Upper lobe of left lung (tissue), 6 donors: ENCODE measurements at places on chromosomes 6 and 20. TPM values are rescaled to one million over a fixed set of nuclear protein-coding genes. Genes with fewer than 3 reads are reported as not detected.
A peak's percentile ranks its signal among the peaks of the same experiment; 100 is the strongest.

Gene PDE7B
- total RNA-seq: 4.4 TPM

Gene TFB1M
- total RNA-seq: 15.4 TPM

Gene ZC2HC1B
- not detected for total RNA-seq

Gene ADISSP
- 41.9 TPM for total RNA-seq

Gene ADGB
- 7.3 TPM for total RNA-seq

Gene PRDM1
- total RNA-seq: 32.2 TPM

Gene PRRT1
- 3.4 TPM for total RNA-seq

Gene DAAM2
- total RNA-seq: 48.1 TPM

Gene WFDC10B
- total RNA-seq: 1.8 TPM

Gene BMP5
- 3.2 TPM for total RNA-seq

DNA sequence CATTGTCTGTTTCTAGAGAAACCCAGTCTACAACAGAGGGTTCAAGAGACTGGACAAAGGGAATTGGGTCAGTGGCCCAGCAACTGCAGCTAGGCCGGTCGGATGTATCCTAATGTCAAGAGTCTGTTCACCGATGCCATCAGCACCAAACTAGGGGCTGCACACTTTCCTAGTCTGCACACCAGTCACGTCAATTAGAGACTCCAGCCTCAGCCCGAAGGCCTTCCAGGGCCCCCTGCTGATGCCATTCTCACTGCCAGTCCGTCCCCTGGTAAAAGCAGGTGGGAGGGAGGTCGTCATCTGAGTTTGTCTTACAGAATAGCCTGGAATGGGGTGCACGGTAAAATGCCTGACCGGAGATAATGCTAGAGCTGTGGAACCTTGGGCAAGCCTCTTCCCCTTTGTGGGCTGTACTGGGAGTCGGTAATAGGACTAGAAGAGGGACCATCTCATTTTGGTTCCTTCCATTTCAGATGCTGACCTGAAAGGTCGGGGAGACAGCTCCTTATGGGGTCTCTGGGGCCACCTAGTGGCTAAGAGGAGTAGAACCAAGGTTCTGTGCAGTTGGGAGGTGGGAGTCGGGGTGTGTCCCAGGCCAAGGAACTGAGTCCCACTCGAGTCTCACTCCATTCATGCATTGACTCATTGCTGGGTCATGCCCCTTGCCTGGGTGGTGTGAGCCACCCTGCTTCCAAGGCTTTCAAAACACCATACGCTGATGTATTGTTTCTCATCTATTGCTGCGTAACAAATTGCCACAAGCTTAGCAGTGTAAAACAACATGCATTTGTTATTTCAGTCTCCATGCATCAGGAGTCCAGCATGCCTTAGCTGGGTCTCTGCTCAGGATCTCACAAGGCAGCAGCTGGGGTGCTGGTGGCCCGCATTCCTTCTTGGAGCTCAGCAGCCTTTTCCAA, 5.1 kb downstream of the SOX12 start:
- H3K27ac ChIP-seq: peak overlapping the region; percentile 18
- no peak overlapping the region for H3K4me3 ChIP-seq
- H3K4me1 ChIP-seq: peaks cover 49% of the 10 kb centered on the region

- DNase-seq: peak; percentile 23
- H3K4me1 ChIP-seq: peaks cover 16% of the 10 kb centered on the region
- H3K4me3 ChIP-seq: peak overlapping the region; percentile 48
- H3K27ac ChIP-seq: no peak overlapping the region
- no peaks in the 10 kb centered on the region for H3K27me3 ChIP-seq
Measured at GRCh38 chr6:49551078-49551865, 804 bp downstream of the C6orf141 start.

- H3K4me1 ChIP-seq: no peaks in the 10 kb centered on the region
- no peaks in the 10 kb centered on the region for H3K27me3 ChIP-seq
- H3K27ac ChIP-seq: no peak overlapping the region
- H3K4me3 ChIP-seq: no peak overlapping the region
Measured at GRCh38 chr6:64504503-64504902, 868.9 kb downstream of the PHF3 start.

GRCh38 chr6:153980171-153980570, 58.9 kb upstream of the OPRM1 start:
- no peak overlapping the region for H3K27ac ChIP-seq
- H3K4me1 ChIP-seq: no peaks in the 10 kb centered on the region
- no peak overlapping the region for H3K4me3 ChIP-seq
- H3K27me3 ChIP-seq: no peaks in the 10 kb centered on the region
- no peaks in the 10 kb centered on the region for H3K36me3 ChIP-seq

- DNase-seq: no peak
- no peak overlapping the region for H3K4me3 ChIP-seq
- no peaks in the 10 kb centered on the region for H3K4me1 ChIP-seq
- H3K36me3 ChIP-seq: peaks cover 2% of the 10 kb centered on the region
- H3K27me3 ChIP-seq: no peaks in the 10 kb centered on the region
- no peak overlapping the region for H3K27ac ChIP-seq
Measured at GRCh38 chr6:30283761-30284160, 43.0 kb upstream of the TRIM39 start.

DNA sequence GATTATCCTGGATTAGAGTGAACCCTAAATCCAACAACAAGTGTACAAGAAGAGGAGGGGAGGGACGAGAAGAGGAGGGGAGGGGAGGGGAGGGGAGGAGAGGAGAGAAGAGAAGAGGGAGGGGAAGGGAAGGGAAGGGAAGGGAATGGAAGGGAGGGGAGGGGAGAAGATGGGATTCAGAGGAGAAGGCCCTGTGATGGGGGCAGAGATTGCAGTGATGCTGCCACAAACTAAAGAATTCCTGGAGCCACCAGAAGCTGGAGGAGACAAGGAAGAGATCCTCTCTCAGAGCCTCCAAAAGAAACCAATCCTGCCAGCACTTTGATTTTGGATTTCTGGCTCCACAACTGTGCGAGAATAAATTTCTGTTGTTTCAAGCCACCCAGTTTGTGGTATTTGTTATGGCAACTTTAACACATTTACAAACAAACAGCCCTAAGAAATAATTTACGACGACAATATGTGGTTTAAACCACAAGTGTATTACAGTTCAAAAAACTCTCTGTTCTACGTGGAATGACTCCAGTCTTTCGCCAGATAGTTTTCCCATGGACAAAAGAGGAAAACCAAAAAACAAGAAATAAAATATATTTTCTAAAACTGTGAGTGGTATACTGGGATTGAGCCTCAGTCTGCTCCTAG, 235.4 kb downstream of the HDGFL1 start:
- H3K36me3 ChIP-seq: no peaks in the 10 kb centered on the region
- no peak overlapping the region for H3K4me3 ChIP-seq
- no peak for DNase-seq
- no peaks in the 10 kb centered on the region for H3K4me1 ChIP-seq

- no peaks in the 10 kb centered on the region for H3K36me3 ChIP-seq
- no peak overlapping the region for H3K4me3 ChIP-seq
- no peaks in the 10 kb centered on the region for H3K27me3 ChIP-seq
- H3K27ac ChIP-seq: no peak overlapping the region
- no peak for DNase-seq
- peaks cover 5% of the 10 kb centered on the region for H3K4me1 ChIP-seq
Measured at GRCh38 chr6:167094436-167094819, 28.5 kb upstream of the CCR6 start.

DNA sequence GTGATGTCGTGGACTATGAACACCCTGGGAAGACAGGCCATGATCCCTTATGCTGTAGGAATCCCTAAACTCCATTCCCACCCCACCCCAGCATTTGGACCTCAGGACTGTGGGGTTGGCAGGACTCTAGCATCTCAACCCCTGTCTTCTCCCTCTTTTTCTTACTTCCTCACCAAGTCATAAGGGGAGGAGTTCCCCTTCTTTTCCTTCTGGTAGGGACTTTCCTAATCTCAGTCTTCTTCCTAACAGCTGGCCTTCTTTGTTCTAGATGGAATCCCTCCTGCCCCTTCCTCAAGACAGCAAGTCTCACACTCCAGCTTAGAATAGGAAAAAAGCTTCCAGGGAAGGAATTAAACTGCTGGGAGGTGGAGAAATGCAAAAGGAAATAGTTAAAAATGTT, 2.3 kb upstream of the SIRPB2 start:
- peaks cover 6% of the 10 kb centered on the region for H3K4me1 ChIP-seq
- H3K27ac ChIP-seq: no peak overlapping the region

- DNase-seq: peak; percentile 44
- H3K27ac ChIP-seq: no peak overlapping the region
- no peaks in the 10 kb centered on the region for H3K36me3 ChIP-seq
- no peak overlapping the region for H3K4me3 ChIP-seq
- peaks cover 17% of the 10 kb centered on the region for H3K4me1 ChIP-seq
- H3K27me3 ChIP-seq: no peaks in the 10 kb centered on the region
Measured at GRCh38 chr6:111468329-111469012, 14.5 kb downstream of the REV3L start.

- H3K4me1 ChIP-seq: no peaks in the 10 kb centered on the region
- no peaks in the 10 kb centered on the region for H3K36me3 ChIP-seq
- H3K27me3 ChIP-seq: no peaks in the 10 kb centered on the region
- DNase-seq: no peak
- no peak overlapping the region for H3K27ac ChIP-seq
Measured at GRCh38 chr6:3957321-3957720, 108.1 kb downstream of the FAM50B start.

DNA sequence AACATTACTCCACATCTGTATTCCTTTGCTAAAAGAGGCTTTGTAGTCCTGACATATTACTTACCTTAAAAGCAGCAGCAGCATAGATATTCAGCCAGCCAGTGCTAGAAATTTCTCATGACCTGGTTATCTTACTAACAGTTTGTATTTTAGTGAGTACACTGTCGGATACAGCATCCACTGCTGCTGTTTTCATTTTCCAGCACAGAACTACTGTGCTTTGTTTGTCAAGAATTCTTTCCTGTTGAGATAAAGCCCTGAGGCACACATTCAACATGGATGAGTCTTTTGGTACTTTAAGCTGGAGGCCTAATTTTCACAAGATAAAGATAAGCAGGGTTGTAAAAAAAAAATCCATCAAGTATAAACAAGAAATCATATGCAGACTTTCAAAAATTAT, 311.2 kb upstream of the OPRM1 start:
- H3K4me1 ChIP-seq: no peaks in the 10 kb centered on the region
- no peak for DNase-seq
- H3K4me3 ChIP-seq: no peak overlapping the region
- H3K27ac ChIP-seq: no peak overlapping the region
- H3K36me3 ChIP-seq: no peaks in the 10 kb centered on the region

DNA sequence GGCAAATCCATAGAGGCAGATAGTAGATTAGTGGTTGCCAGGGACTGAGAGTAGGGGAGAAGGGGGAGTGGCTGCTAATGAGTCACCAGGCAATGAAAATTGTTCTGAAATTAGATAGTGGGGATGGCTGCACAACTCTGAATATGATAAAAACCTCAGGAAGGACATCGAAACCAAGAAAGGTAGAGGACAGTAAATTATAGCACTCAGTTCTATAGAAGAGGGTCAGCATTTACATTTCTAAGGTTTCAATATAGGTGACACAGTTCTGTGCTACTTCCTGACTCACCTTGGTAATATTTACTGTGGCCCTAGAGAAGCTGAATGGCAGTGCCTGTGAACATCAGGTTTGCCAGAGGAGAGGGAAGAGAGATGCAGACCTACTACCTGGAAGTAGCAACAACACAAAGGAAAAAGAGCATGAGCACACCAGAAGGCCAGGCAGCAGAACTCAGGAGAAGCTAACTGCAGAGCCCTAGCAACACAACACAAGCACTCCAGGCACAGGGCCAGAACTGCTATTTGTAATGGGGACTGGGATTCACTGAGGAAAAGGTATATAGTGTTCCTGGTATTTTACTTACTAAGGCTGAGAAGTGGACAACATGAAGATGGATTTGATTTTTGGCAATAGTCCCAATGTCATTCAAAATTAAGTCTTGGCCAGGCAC, 75.9 kb downstream of the PLCG1 start:
- no peak overlapping the region for H3K27ac ChIP-seq
- H3K4me1 ChIP-seq: no peaks in the 10 kb centered on the region
- H3K36me3 ChIP-seq: no peaks in the 10 kb centered on the region
- DNase-seq: no peak
- no peaks in the 10 kb centered on the region for H3K27me3 ChIP-seq

GRCh38 chr6:169162752-169163407, 90.8 kb downstream of the THBS2 start:
- H3K4me3 ChIP-seq: no peak overlapping the region
- H3K27ac ChIP-seq: no peak overlapping the region
- no peaks in the 10 kb centered on the region for H3K36me3 ChIP-seq
- no peak for DNase-seq
- peaks cover 12% of the 10 kb centered on the region for H3K4me1 ChIP-seq
- H3K27me3 ChIP-seq: no peaks in the 10 kb centered on the region

GRCh38 chr6:170024940-170025339, 265.9 kb downstream of the DLL1 start:
- H3K4me3 ChIP-seq: no peak overlapping the region
- no peaks in the 10 kb centered on the region for H3K36me3 ChIP-seq
- H3K4me1 ChIP-seq: peaks cover 29% of the 10 kb centered on the region
- DNase-seq: peak; percentile 21
- H3K27me3 ChIP-seq: no peaks in the 10 kb centered on the region
- H3K27ac ChIP-seq: no peak overlapping the region

DNA sequence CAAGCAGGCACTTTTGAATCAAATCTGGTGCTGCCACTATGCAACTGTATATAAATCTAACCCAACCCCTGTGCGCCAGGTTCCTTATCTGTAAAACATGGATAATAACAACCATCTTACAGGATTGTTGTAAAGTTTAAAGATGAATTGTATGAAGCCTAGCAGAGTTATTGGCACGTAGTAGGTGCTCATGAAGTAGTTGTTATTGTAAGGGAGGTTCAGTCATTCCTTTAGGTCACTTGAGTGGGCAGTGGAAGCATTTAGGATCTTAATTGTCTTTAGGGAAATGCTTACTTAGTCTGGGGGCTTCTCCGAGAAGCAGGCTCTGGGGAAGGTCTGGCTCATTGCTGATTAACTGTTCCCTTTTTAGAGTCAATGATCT, 29.8 kb upstream of the PKIG start:
- DNase-seq: no peak
- no peaks in the 10 kb centered on the region for H3K36me3 ChIP-seq
- H3K27me3 ChIP-seq: no peaks in the 10 kb centered on the region
- H3K27ac ChIP-seq: peak overlapping the region; percentile 43
- H3K4me3 ChIP-seq: no peak overlapping the region

DNA sequence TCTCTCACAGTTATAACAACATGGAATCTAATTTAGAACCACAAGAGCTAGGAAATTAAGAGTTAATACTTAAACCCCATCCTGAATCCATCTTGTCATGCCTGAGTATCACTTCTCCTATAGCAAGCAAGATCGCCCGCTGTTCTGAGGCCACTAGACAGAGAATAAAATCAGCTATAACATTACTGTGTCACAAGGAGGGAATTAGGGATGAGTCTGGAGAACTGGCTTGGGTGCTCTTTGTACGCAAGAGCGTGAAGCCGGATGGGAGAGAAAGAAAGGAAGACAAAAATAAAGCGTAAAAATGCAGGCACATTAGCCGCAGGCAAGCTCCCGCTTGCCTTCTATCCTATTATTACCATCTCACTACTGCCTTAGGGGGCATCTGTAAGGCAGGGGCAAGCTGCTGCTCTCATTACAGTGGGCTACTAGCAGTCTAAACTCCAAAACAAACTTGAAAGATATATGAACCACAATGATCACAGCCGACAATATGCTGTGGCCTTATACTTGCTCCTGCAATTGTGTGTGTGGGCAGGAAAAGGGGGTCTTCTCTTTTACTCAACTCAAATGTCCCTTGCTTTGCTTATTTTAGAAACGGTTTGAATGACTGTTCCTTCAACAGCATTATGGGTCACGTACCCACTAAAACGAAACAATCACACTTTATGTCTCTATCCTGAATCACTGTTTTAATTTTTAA, 81.9 kb downstream of the GJA10 start:
- no peaks in the 10 kb centered on the region for H3K36me3 ChIP-seq
- no peaks in the 10 kb centered on the region for H3K4me1 ChIP-seq
- no peak overlapping the region for H3K27ac ChIP-seq
- no peak overlapping the region for H3K4me3 ChIP-seq
- H3K27me3 ChIP-seq: no peaks in the 10 kb centered on the region

- no peaks in the 10 kb centered on the region for H3K4me1 ChIP-seq
- no peaks in the 10 kb centered on the region for H3K36me3 ChIP-seq
- no peak for DNase-seq
Measured at GRCh38 chr6:136303516-136303915, 13.9 kb upstream of the BCLAF1 start.
